ENCODE measurements at places on chromosomes 5 and 9.
A peak's percentile ranks its signal among the peaks of the same experiment; 100 is the strongest.

GRCh38 chr9:91903126-91903911 lies 46.7 kb downstream of the ROR2 start:
- no peak for DNase-seq

DNA sequence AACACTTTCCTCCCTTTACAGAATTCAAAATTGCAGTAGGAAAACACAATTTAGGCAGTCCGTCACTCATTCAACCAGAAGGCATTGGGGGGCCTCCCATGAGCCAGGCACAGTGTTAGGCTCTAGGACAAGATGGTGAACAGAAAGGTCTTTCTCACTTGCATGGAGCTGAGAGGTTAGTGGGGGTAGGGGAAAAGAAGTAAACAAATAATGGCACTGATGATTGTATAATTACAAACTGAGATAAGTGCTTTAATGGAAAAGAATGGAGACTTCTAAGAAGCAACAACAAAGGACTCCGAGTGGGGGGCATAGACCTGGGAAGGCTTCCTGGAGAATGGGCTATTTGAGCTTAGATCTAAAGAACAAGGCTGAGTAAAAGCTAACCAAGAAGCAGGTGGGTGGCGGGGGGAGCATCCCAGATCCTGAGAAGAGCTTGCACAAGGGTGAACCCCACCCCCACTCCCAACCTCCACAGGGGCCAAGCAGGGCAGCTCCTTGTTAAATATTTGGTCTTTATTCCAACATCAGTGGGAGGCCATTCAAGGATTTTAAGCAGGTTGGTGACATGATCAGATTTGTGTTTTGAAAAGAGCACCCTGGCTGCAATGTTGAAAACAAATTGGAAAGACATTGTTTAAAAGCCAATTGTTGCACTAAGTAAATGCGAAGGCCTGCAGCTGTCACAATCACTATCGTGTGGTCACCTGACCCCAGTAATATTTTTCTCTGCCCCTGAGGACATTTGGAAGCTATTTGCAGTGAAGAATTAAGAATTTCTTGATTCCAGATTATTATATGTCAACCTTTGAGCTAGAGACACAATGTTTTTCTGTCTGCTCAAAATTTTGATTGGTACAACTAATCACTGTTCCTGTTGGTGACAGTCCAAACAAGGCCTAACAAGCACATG lies 73.9 kb upstream of the EFNA5 start:
- DNase-seq = no peak

- DNase-seq = no peak
Observed at GRCh38 chr5:89351975-89352374, 469.0 kb upstream of the MEF2C start.

DNA sequence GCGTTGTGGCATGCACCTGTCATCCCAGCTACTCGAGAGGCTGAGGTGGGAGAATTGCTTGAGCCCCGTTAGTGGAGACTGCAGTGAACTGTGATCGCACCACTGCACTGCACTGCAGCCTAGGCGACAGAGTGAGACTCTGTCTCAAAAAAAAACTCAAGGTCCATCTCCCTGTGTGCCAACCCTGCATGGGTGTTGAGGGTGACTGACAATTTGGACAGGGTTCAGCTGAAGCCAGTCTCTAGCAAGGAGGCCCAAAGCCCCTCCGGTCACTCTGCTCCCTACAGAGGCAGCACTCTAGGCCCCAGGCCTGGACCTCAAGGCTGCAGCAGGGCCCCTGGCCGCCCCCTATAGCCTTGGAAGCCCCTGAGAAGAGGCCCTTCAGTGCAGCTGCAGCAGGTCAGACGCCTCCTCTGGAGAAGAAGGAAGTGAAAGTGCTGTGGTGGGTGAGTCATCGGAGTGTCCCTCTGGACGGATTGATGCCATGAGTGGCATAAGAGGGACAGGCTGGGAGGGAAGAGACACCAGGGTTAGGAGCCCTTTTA lies 39.2 kb upstream of the NEK6 start:
- peak; percentile 47 for DNase-seq

DNA sequence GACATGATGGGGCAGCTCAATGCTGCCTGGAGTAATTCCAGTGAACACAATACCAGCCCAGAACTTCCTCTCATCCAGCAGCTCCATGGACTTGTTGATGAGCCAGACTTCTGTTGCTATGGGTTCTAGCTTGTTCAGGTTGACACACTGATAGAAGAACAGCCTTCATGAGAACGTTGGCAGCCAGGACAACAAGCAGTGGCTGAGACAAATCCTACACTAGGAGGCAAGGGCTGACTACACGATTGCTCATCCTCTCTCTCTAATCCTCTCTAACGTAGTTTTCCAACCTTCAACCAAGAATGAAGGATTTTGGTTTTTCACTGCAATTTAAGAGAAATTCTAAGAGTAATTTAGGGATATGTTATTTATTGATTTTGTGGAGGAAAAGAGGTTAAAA lies 67.8 kb downstream of the NIPSNAP3B start:
- DNase-seq = no peak

DNA sequence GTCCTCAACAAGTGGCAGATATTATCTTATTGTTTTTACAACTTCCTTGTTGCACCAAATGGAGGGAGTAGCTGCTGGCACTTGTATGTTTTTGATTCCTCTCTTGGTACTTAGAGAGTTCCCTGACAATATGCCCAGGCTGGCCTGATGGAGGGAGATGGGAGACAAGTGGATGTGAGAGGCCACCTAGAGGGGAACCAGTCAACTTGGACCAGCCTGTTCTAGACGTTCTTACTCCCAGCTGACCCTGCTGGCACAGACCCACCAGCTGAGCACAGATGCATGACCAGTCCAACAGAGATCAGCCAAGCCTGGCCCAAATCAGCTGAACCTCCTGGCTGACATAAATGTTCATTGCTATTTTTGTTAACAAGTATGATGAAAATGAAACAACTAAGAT lies 60.9 kb upstream of the GDNF start:
- no peak for DNase-seq

GRCh38 chr9:8579661-8580060 lies 780.1 kb upstream of the DMAC1 start:
- no peak for DNase-seq

- no peak for DNase-seq
Observed at GRCh38 chr5:159928122-159928909, 12.0 kb downstream of the ADRA1B start.

DNA sequence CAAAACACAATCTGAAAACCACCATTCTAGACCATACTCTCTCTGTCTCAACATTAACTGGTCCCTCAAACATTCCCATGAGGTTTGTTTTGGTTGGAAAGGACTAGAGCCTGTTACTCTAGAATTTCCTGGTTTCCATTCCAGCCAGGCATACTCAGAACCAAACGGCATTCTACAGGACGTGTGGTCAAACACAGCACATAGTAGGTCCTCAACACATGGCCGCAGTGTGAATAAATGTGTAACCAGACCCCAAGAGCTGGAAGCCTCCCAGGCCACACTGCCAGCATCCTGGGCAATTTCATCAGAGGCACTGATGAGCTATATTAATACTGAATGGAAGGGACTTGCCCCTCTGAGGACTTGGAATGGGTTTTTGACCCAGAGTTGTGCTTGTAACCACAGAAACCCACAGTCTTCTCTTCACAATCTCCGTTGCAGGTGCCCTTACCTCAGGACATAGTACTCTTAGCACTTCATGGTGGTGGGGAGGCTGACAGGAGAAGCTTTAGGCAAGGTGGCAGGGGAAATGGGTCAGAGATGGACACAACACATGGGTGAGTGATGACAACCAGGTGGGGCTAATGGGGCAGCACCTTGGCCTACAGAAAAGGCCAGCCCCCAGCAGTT lies 66.0 kb downstream of the ZNF366 start:
- DNase-seq = no peak

DNA sequence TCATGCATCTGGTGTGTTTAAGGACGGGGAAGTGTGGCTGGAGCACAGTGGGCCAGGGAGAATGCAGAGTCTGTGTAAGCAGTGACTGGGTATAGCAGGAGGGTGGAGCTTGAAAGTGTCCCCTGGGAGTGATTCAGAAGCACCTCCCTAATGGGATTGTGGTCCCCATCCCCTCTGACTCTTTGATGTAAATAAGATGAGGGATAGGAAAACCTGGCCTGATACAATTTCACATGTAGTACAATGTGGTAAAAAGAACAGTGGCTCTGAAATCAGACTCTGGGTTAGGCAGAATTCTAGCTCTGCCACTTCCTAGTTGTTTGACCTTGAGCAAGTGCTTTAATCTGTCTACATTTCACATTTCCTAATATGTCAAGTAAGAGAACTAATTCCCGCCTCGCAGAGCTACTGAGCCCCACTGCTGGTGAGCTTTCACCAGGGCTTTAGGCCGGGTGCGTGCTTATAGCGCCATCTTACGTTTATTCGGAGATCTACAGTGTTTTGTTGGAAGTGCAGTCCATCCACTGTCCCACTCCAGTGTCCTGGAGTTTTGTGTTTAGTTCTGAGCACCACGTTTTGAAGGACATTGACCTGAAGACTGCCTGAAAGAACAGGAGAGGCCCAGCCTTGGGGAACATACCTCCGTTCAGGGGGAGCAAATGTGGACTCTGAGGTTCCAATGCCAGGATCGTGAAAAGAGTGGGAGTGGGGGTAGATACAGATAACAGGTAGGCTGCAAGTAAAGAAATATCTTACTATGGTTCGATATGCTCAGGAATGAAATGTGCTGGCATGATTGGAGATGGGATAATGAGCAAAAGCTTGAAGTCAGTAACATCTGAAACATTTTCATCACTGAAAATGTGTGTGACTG lies 51.2 kb upstream of the TESK1 start:
- peak; percentile 71 for DNase-seq

GRCh38 chr5:166086568-166086967 lies 2204.9 kb upstream of the WWC1 start:
- no peak for DNase-seq

DNA sequence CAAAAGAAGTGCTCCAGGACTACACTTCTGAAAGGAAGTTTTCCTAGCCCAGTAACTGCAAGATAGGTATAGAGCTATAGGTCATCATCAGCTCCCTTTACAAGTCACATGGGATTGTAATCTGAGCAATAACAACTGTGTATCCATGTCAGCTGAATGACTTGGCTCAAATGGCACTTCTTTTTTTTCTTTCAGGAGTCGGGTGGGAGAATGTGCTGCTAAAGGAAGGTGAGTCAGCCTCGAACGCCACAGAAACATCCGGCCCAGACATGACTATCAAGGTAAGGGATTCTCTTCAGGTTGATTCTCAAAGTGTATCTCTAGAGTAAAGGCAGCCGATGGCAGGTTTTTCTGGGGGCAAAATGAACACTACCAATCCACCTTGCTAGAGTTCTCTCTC lies 192.2 kb downstream of the C9orf152 start:
- no peak for DNase-seq

GRCh38 chr5:123700624-123701287 lies 188.8 kb downstream of the CSNK1G3 start:
- DNase-seq = no peak

DNA sequence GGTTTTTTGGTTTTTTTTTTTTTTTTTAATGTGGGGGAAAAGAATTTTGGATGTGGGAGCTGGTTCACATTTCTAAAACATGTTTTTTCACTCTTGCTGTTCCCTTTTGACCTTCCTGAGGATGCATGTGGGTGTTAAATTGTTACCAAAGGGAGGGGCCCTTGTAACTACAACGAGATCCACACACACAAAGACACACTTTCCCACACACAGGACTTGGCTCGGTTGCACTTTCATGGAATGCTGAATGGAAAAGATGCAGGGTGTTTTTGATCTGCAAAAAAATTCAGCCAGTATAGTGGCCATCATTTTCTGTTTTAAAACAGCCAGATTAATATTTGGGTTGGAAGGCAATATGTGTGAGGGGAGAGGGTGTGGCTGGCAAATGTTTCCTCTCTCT lies 576.9 kb downstream of the EBF1 start:
- no peak for DNase-seq

- DNase-seq = no peak
Observed at GRCh38 chr9:17531642-17532254, 47.1 kb upstream of the SH3GL2 start.

- no peak for DNase-seq
Observed at GRCh38 chr9:37752642-37753488, 740 bp upstream of the TRMT10B start.

DNA sequence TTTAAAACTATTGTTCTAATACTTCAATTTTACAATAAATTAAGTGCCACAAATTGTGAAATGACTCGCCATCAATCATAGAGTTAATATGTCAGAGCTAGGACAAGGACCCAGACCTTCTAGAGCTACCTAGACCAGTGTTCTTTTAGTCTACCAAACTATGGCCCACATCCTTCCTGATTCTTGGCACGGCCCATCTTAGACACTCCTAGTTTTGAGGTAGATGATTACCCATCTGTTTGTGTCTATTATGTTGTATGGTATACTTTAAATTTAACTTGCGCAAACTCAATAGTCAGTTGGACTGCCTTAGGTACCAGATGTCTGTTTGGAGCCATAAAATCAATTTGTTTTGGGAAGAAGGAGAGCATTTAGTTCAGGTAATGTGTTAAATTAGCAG lies 17.5 kb downstream of the CDC26 start:
- no peak for DNase-seq

DNA sequence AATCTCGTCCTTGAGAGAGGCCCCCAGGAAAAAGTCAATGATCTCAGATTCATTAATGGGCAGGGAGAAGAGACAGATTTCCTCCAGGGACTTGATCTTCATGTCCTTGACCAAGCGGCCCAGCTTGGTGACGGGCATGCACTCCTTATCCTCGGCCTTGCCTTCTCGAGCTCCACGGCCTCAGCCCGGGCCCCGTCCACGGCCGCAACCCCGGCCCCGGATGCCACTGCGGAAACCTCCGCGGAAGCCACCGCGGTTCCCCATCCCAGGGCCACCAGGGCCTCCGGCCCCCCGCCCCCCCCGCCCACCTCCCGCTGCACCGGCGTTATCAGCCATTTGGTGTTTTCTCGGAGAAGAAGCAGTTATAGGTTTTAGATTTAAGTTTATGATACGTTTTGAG lies 18.3 kb downstream of the INVS start:
- no peak for DNase-seq

DNA sequence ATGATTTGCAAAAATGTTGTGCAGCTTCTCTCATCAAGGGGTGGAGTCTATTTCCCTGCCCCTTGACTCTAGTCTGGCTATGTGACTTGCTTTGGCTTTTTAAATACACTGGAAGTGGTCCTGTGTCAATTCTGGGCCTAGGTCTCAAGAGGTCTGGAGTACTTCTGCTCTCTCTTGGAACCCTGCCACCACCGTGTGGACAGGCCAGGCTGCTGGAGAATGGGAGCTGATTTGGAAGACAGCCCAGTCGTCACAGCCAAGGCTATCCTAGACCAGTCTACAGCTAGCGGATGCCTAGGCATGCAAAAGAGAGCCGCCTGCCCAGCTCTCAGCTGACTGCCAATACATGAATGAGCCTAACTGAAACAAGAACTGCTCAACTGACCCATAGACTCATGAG lies 56.7 kb upstream of the CLINT1 start:
- no peak for DNase-seq
